ENCODE measurements at places on chromosomes 3 and 15.

DNA sequence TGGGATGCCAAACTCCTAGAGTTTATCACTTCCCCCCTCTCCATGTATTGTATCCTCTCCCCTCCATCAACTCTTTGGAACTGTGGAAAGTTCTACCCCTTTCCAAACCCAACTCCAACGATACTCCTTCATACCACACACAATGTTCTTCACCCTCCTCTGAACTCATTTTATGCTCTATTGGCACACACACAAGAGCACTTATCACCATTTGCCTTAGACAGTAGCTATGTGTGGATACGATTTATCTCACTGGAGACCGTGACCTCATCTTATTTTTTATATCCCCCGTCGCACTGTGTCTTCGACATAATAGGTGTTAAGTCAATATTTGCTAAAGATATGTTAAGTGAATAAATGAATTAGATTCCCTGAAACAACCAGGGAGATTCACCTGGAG is 316.5 kb upstream of the PROK2 start:
- DNase-seq, result no peak

DNA sequence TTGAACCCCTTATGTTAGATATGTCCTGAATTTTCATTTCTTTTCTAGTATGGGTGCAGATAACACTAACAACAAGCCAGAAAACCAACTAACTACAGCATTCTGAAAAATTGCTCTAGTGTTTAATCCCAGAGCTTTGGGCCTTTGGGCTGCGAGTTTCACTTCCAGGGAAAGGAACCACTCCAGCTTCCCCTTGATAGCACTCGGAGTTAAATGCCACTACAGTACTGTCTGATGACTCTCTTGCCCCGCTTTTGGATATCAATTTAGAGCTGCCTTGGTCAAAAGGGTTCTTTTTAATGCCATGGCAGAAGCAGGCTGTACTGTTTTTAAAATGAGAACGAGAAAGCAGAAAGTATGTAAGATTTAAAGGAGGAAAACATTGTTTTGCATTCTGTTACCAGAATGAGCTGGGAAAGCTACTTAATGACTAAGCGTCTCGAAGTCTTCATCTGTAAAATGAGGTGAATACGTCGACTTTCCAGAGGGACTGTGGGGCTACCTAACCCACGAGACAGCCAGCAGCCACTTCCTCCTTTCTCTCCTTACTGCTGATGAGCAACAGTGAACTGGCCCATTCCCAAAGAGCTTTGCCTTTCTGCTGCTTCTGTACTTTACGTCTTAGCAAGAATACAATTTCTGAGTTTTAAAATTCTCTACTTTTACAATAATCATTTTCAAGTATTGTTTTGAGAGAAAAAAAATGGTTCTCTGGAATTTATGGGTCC is 299.3 kb upstream of the LYSMD4 start:
- DNase-seq, result peak; percentile 40

- DNase-seq, result no peak
Observed at GRCh38 chr3:133296981-133297380, 102.9 kb upstream of the BFSP2 start.

DNA sequence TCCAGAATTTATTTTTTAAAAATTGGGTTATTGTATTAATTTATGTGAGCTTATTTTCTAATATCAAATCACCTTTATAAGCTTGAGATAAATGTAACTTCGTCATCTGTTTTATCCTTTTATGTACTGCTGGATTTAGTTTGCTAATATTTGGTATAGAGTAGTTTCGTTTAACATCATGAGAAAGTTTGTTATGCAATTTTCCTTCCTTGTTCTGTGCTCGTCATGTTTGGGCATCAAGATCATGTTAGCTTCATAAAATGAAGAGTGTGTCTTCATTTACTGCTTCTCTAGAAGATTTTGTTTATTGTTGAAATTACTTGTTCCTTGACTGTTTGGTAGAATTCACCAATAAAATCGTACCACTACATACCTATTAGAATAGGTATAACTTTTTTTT is 262.1 kb upstream of the SATB1 start:
- no peak for DNase-seq

GRCh38 chr3:139129892-139130291 is 85.2 kb upstream of the PRR23C start:
- DNase-seq, result no peak

- DNase-seq, result peak; percentile 37
Observed at GRCh38 chr3:23710555-23710954, 95.2 kb upstream of the UBE2E1 start.

- no peak for DNase-seq
Observed at GRCh38 chr3:184601576-184602371, 40.2 kb downstream of the EPHB3 start.

DNA sequence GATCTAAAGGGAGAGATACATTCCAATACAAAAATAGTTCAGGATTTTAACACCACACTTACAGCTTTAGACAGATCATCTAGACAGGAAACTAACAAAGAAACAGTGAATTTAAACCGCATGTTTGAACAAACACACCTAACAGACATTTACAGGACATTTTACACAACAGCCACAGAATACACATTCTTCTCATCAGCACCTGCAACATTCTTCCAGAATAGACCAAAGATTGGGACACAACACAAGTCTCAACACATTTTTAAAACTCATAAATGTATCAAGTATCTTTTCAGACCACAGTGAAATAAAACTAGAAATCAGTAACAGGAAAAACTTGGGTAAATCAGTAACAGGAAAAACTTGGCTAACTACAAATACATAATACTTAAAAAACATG is 256.3 kb downstream of the MCTP2 start:
- DNase-seq, result no peak

- DNase-seq, result no peak
Observed at GRCh38 chr3:158728851-158729250, 3.4 kb downstream of the RARRES1 start.

DNA sequence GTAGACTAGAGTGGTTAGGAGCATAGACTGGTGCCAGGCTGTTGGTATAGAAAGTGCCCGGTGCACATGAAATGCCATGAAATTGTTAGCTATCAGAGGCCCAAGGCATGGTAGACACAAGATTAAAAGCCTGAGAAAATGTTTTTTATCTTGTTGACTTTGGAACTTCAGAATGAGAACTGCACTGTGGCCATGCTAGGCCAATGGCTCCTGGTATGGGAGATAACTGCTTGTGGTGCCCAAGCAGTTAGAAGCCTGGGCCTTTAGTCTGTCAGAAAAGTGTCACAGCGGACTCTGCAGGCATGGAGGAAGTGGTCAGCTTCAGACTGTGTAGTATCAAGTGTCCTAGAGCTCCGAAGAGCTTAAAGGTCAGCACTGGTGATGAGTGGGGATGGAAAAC is 11.9 kb downstream of the FYCO1 start:
- DNase-seq, result no peak

All from stromal cell of bone marrow (primary cell).